ENCODE measurements at places on chromosomes 7 and 10.
A peak's percentile ranks its signal among the peaks of the same experiment; 100 is the strongest.

GRCh38 chr10:128220021-128220420 lies 93.8 kb upstream of the MKI67 start:
- no peak for DNase-seq

- no peak for DNase-seq
These were observed 397.6 kb downstream of the THSD7A start for GRCh38 chr7:11434366-11434765.

DNA sequence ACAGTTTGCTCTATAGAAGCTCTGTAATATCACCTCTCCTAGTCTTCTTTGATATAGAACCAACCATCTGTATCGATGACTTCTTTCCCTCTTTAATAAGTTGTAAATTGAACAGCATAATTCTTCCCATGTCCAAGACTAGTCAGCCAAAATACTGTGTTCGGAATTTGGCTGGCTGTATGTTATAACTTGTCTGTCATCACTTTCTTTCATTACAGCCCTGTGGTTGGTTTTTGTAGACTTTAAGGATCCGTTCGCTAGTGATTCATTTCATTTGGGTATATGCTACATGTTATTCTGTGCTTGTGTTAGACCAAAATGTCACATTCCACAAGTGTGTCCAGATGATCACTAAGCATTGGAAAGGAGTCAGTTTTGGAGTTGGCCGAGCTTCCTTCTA lies 155.4 kb upstream of the ITGB1 start:
- no peak for DNase-seq

DNA sequence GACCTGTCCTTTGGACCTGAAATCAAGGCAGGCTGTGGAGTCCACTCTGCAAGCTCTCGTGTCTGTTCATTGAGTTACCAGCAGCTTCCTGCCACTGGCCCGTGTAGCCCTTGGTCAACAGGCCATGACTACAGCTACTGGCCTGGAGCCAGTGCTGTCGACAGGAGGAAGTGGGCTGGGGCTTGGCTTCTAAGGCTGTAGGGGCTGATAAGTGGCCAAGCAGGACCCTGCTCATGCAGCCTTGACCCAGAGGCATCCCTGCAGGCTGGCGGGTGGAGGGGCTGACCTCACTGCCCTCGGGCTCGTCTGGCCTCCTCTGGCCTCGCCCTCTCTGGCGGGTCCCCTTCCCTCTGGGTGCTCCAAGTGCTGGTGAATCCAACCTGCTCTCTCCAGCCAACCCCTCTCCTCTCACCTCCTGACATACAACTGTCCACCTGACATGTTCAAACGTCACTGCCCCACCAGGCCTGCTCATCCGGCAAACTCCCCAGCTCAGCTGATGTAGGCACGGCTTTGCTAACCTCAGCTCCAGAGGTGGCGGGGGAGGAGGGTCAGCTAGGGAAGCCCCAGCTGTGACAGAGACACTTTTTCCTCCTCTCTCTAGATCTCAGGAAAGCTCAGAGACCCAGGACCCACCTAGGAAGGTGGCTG lies 188.6 kb upstream of the LYZL2 start:
- no peak for DNase-seq

DNA sequence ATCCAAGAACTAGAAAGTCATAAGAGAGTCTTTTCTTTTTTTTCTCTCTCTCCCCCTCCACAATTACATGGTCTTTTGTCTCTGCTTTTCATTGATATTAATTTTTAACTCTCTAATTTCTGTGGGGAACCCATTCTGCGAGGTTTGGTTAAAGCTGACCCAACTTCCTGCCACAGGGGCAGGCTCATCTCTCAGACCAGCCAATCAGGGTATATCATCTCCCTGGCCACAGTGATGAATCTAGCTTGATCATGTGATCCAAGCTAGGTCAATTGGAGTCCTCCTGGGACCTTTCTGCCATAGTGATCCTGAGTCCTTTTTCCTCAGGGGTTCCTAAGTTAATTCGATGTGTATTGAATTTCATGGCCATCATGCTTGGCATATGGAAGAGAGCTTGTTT lies 38.0 kb upstream of the TRUB1 start:
- DNase-seq: no peak

DNA sequence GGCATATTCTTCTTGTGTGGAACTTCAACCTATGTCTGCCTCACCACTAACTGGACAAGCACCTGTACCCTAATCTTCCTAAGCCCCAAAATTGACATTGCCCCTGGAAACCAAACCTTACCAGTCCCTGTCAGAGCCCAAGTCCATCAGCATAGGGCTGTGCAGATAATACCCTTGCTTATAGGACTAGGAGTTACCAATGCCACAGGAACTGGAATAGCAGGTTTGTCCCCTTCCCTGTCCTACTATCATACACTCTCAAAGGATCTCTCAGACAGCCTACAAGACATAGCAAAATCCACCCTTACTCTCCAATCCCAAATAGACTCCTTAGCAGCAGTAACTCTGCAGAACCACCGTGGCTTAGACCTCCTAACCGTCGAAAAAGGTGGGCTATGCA lies 19.8 kb downstream of the ZNF107 start:
- DNase-seq: no peak

DNA sequence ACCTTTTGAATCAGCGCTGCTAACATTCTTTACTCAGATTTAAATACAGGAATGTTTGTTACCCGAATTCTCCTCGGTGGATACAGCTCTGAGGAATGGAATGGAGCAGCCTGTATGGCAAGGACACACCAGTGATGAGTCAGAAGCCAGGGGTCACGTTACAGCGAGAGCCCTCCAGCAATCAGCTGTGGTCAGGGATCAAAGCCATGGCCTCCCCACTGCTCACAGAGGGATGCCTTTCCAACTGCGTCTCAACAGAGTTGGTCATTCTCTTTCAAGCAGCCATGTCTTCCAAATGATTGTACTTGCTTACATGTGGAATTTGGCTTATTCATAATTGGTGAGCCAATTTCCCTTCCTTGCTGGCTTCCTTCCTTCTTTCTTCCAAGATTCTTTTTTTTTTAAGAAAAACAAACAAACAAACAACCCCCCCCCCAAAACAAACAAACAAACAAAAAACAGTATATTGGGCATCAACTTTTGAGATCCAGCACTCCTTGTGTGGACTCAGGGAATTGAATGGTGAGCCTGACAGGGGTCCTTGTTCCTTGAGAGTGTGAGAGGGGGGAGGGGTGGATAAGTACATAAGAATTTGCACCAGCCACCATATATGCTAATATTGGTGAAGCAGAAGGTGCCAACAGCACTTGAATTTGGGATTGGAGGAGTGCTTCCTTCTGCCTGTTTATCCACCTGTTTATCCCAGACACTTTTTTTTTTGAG lies 100.2 kb downstream of the ATXN7L1 start:
- no peak for DNase-seq

DNA sequence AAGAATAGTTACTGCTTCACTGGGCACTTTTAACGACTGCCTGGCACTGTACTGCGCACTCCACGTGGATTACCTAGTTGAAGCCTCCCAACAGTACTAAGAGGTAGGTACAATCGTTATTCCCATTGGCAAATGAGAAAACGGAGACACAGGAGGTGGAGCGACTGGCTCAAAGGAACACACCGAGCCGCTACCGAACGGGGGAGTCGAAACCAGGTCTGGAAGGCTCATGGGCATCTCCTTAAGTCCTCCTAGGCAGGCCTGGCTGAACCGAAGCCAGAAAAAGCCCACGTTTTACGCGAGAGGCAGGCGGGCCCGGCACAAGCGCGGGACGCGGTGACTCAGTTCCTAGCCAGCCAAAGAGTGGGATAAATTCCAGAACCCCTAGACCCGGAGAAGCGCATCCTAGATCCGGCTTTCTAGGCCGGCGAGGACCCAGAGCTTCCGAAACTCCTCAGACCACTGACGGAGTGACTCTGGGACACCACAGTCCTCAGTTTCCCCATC lies 472 bp downstream of the PDAP1 start:
- DNase-seq: no peak

- DNase-seq: no peak
These were observed 8.4 kb downstream of the BNIP3 start for GRCh38 chr10:131973160-131973951.

- no peak for DNase-seq
These were observed 18.2 kb upstream of the CALD1 start for GRCh38 chr7:134761266-134761665.

GRCh38 chr7:149505551-149505950 lies 7.9 kb upstream of the ZNF746 start:
- no peak for DNase-seq

DNA sequence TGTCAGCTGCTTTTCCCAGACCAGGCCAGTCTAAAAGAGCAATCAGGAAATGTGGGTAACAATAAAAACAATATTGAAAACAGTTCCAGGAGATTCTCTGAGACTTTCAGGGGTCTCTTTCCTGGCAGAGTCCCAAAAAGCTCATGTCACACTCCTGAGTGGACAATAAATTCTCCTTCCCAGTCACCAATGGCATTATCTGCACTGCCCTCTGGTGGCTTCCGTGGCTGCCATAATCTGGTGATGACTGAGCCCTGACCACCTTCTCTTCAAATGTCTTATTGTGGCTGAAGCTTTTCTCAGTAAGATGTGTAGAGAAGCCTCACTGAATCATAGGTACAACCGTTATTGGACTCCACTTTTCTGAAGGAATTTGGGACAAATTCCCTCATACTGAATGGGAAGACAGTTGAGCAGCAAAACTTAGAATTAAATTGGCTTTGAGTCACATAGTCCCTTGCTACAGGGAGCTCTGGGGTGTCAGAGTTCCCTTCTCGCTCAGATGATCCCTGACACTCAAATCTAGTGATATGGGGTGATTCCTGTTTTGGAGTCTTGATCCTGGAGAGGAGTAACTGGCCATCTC lies 24.4 kb upstream of the ASAH2 start:
- DNase-seq: peak; percentile 39

DNA sequence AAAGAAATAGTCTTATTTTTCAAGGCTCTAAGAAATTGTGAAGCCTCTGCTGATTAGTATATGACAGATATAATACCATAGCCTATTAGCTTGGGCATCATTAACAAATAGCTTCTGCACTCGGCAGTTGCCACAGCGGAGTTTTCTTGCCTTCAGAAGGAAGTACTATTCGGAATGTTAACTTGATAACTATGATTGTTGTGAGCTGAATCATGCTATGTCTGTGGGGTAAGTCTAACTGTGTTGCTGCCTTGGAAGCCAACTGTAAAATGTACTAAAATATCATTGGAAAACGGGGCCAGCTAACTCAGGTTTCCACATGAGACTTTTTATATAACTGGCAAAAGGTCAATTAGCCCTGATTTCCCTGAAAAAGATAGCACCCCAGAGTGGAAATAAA lies 93.2 kb downstream of the TWIST1 start:
- DNase-seq: no peak

- DNase-seq: no peak
These were observed 172.7 kb downstream of the NEURL1 start for GRCh38 chr10:103666087-103666761.

GRCh38 chr7:135091717-135092116 lies 56.2 kb upstream of the TMEM140 start:
- no peak for DNase-seq

DNA sequence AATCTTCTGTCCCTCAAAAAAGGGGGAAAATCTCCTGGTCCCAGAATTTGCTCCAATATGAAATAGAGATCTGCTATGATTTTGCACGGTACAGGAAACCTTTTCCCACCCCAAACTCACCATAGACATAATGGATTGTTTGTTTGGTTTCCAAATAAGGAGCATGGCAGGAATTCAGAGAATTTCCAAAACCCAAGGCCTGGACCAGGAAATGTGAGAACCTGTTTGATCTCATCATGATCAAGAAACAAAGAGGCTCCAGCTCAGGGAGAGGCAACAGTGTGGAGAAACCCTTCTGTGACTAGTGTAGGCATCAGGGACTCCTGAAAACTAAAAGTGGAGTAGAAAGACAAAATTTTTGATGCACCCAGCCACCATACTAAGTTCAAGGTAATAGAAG lies 1548.1 kb upstream of the LRRTM3 start:
- DNase-seq: no peak

GRCh38 chr10:37679465-37679864 lies 177.9 kb downstream of the ZNF248 start:
- DNase-seq: no peak

DNA sequence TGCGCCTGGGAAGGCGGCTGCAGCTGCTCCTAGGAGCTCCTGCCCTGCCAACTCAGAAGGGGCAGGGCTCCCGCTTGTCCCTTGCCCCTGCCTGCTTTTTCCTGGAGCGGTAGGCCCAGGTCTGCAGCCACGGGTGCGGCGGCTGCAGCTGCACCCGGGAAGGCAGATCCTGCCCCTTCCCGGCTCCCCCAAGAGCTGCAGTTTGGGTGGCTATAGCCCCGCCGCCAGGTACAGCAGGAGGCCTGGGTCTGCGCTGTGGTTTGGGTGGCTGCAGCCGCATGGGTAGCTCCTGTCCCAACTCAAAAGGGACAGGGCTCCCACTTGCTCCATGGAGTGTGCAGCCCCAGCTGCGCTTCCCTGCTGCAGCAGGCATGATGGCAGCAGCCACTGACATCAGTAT lies 6.5 kb upstream of the AUTS2 start:
- no peak for DNase-seq

Measured in MM.1S (cell line).